ENCODE measurements at places on chromosomes 3 and 15. TPM values are rescaled to one million over a fixed set of nuclear protein-coding genes. Genes with fewer than 3 reads are reported as not detected.

Gene LMAN1L
- total RNA-seq = 0.42 TPM

Gene PLD1
- 49.0 TPM for total RNA-seq

Gene TWF2
- 43.3 TPM for total RNA-seq

Gene SAMD7
- not detected for total RNA-seq

Gene IMPG2
- total RNA-seq = 0.11 TPM

Gene QTRT2
- 18.4 TPM for total RNA-seq

Gene DMXL2
- total RNA-seq = 6.5 TPM

Gene LOXL1
- 12.1 TPM for total RNA-seq

All from suprapubic skin (tissue), 4 donors.